Retina (tissue), 1 donor: ENCODE measurements at places on chromosomes 4 and X.
A peak's percentile ranks its signal among the peaks of the same experiment; 100 is the strongest.

DNA sequence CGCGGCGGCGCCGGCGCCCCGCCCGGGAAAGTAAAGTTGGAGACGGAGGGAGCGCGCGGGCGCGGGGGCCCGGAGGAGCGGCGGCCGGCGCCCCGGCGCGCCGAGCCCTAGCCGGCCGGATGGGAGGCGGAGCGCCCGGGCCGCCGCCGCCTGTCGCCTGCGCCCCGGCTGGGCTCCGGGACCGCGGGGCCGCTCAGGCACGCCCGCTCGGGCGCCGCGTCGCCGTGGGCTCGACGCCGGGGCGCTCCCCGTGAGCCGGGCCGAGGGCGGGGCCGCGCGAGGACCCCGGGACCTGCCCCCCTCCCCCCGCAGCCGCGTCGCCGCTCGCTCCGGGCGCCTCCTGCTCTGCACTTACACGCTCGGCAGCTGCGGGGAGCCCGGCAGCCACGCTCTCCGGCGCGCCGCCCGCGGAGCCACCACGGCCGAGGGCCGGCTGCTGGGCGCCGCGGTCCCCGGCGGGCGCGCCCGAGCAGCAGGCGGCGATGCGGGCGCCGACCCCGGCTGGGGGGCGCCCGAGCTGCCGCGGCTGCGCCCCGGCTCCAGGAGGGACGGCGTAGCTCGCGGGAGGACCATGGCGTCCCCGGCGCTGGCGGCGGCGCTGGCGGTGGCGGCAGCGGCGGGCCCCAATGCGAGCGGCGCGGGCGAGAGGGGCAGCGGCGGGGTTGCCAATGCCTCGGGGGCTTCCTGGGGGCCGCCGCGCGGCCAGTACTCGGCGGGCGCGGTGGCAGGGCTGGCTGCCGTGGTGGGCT, at the start of gene ADRA2C:
TSS of gene ADRA2C (plus strand) at position 350 of the 749 bp plus-strand sequence. CDS start at position 572, 222 bp downstream.
- no peak for DNase-seq

GRCh38 chrX:97369947-97370346, 486.2 kb downstream of the RPA4 start:
- DNase-seq, result no peak

- DNase-seq, result no peak
Measured at GRCh38 chr4:5280828-5281227, 229.5 kb downstream of the STK32B start.

DNA sequence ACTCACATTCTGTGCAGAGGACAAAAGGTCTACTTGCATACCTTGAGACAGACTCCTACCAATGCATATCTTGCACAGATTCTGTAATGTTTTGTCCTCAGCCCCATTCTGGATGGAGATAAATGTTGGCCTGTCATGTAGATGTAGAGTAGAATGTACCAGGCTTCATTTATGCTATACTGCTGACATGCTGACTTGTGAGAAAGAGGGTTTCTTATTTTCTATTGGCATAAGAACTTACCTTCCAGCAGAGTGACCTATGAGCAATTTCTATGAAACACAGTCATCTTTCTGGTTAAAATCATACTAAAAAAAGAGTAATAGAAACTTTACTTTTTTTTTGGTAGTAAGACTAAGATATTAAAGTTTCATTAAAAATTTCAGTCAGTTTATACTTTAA, 17.2 kb downstream of the SLC4A4 start:
- DNase-seq, result no peak

- no peak for DNase-seq
Measured at GRCh38 chr4:165359506-165359905, 19.3 kb upstream of the CPE start.

- no peak for DNase-seq
Measured at GRCh38 chr4:143506031-143506430, 7.5 kb upstream of the SMARCA5 start.

DNA sequence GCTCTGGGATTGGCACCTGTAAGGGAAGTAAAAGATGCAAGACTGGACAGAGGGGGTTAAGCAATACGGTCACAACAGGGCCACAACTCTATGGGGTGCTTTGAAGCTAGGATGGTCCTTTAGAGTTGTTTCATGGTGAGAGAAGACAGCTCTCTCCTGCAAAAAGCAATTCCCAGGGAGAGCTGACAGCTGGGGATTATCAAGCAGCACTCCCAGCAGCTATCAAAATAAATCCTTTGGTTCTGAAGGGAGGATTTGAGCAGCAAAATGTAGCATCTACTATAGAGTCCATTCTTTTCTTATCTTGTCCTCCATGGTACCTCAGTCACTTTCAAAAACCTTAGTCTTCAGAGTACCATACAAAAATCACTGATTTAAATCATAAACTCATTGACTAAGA, 35.1 kb upstream of the AP1AR start:
- no peak for DNase-seq

GRCh38 chr4:80209340-80209701, 12.0 kb downstream of the PRDM8 start:
- no peak for DNase-seq

GRCh38 chr4:78560296-78560963, 8.9 kb downstream of the ANXA3 start:
- no peak for DNase-seq

DNA sequence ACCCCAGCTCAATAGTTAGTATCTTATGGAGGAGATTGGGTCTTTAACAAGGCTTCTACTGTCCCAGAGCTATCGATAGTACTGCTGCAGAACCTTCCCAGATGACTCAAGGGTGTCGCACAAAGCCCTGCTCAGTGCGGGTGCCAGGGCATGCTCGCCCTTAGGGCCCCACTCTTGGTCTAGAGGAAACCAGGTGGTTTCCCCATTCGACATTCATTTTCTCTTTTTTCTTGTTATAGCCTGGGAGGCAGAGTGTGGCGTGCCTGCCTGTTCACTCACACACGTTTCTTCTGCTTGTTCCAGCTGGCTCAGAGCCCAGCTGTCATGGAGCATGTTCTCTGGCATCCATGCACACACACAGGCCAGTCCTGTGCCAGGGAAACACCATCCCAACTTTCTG, 144.5 kb downstream of the SMIM20 start:
- no peak for DNase-seq

DNA sequence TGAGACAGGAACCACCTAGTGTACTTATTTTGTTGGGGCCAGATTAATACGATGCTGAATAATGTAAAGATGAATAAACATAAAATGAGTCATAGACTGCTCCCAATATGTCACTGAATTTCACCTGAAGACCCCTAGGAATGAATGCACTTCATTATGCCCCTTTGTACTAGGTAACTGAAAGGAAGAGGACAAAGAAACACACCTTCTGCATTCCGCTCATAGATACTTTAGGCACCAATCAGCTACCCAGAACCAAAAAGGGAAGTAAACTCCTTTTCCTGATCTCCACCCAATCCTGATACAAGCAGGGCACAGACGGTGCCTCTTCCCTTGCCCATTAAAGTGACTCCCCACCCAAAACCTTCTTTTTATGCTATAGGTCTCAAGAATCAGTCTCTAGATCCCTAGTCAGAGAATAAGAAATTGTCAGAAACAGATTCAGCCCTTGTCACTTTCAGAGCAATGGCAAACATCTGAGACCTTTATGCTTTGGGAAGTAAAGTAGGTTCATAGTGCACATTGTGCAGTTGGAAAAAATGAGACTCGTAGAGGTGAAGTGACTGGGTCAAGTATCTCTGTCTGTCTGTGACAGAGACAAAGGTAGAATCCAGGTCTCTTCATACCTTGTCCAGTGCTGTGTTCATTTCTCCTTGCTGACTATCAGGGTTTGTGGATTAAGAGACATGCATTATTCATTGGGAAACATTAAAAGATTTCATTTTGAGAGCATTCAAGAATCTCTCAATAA, 2.3 kb downstream of the GPR174 start:
- DNase-seq, result no peak

DNA sequence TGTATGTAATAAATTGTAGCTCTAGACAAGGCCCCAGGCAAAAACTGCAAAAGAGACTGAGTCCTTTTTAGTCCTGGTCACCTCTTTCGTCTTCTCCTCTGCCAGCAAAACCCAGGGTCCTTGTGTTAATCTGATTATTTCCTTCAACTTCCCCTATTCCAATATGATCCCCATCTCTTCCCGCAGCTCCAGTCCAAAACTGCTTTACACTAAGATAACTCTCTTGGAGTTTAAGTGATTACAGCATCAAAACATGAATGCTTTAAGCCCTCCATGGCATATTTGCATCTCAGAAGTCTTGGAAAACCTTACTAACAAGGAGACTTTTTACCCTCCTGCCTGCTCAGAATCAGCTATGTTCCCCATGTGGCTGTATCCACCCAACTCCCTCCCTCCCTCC, 59.3 kb downstream of the MAGEA1 start:
- no peak for DNase-seq

GRCh38 chr4:64174247-64174882, 234.9 kb downstream of the TECRL start:
- DNase-seq, result no peak

DNA sequence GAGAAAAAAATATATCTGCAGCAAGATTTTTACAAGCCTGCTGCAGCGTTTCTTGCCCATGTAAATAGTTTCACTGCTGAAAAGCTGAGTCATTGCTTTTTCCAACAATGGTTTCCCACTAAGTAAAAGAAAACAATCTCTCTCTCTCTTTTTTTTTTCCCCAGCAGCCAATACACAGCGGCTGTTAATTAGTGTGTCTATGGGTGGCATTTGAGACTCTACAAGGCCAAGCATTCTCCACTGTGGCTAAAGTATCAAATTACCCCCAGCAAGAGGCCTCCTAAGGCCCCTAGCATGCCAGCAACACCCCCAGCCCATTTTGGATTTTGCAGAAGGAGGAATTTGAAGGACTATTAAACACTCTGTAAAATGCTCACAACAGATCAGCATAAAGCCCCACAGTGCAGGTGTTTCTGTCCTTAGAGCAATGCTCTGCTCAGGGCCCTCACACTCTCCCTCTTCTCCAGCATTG, 837.4 kb downstream of the TRIML1 start:
- peak; percentile 71 for DNase-seq

- DNase-seq, result no peak
Measured at GRCh38 chrX:47171996-47172395, 21.6 kb upstream of the UBA1 start.

DNA sequence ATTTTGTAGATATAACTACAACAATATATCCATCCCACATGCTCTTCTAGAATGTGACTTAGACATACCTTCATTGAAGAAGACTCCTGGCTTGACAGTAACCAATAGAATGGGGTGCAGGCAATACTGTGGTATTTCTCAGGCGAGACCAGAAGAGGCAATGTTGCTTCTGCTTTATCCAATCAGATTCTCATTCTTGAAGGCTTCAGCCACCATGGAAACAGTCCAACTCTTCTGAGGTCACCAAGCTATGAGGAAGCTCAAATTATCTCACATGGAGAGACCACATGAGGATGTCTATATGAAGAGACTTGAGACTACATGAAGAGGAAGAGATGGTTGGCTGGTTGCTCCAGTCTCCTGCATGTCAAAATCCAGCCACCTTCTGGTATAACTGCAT, 469.9 kb downstream of the PCDH10 start:
- no peak for DNase-seq
